Stimulated activated CD4-positive, alpha-beta T cell treated with anti-CD3 and anti-CD28 coated beads, TNF-alpha, amount 100 ng/mL, for 24 hours (primary cell): ENCODE measurements at places on chromosomes 3 and 15.
A peak's percentile ranks its signal among the peaks of the same experiment; 100 is the strongest.

DNA sequence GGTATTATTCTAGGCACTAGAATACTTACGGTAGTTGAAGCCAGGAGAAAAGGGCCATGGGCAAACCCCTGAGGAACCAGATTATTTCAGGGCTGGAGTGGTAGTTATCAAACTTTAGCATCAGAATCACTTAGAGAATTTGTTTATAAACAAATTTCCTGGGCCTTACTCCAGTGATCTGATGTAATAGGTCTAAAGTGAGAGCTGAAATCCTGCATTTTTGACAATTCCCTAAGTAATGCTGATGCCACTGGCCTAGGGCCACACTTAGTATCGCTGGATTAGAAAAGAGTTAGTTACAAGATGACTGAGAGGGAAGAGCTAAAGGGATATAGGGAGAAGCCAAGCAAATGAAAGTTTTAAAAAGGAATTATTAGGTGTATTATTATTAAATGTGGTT is 412.5 kb upstream of the THRB start:
- DNase-seq: no peak

- no peak for DNase-seq
Measured at GRCh38 chr3:141071681-141072260, 20.6 kb downstream of the SPSB4 start.

DNA sequence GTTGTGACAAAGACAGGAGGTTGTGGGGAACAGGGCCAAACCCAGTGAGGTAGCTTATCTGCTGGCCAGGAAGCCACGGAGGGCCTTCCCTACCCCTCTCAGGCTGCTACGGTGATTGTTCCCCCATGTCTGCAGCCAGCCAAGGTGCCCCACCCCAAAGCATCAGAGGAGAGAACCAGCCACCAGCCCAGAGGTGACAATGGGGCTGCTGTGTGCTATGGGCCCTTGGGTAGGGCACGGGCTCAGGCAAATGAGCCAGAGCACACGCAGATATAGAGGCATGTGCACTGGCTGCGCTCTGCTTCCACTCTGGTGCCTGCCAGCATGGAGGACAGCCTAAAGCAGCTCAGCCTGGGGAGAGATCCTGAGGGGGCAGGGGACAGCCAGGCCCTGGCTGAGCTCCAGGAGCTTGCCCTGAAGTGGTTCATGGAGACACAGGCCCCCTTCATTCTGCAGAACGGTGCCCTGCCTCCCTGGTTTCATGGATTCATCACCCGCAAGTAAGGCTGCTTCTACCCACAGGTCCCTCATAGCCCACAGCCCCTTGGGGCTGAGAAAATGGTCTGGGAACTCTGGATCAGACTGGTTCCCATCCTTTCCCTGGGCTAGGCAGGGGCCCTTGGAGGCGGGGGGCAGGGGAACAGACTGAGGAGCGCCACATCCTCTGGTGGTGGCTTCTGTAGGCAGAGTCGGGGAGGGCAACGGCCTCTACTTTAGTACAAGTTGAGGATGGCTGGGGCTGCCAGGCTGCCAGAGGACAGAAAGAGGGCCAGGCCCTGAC is at the start of gene SH2D7:
Gene SH2D7, plus strand, starts transcription at position 301 of the 781 bp plus-strand sequence. Its CDS starts 24 bp downstream, at position 325.
- no peak for DNase-seq

DNA sequence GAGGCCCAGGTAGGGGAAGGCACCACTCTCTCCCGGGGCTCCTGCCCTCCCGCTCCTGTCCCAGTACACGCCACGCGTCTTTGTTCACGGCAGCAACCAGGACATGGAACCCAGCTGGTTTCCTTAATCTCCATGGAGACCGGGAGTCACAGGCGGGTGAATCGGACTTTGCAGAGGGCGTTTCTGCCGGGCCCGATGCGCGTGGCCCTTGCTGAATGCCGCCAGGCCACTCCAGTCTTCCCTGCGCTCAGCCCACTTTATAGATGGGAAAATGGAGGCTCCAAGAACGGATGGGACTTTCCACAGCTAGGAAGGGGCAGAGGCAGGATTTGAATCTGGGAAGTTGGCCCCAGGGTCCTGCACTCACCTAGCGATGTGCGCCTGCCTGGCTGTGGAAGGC is 7.4 kb downstream of the PLXND1 start:
- no peak for DNase-seq

GRCh38 chr3:9994086-9994844 is 7.6 kb upstream of the EMC3 start:
- DNase-seq: no peak

DNA sequence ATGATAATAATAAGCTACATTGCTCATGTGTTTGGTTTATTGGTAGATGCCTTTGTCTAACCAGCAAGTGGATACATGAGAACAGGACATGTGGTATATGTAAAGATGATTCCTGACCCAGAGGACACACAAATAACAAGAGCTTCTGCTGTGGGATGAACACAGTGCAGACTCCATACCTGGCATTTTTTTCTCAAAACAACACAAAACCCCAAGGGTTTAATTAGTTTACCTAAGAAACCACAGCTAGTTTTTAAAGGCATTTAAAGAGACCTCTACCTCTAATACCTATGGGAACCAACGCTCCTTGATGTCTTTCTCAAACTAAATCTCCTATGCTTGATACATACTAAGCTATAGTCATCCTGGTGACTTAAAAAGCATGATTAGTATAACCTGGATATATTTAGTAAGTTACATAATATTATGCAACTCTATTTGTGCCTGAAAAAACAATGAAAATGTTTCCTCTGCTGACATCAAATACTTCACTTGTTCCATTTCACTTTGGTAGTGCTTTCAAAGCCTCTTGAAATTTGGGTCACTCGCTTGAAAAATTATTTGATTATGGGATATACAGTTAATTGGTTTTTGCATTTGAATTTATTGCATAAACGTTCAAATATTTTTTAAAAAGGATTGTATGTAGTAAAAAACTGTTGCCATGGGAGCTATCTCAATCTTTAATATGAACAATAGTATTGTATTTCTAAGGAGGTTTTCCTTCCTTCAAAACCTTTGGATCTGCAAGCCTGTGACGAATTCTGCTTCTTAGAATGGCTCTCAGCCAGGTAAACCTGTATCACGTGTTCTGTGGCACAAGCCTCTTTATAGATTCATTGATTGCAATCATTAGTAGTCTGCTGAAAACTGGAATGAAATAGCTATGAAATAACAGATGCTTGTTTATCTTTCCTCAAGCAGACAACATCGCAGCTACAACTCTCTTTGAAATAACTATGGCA is 233.0 kb upstream of the KCNMB2 start:
- DNase-seq: no peak

GRCh38 chr3:50287262-50287661 is 5.0 kb downstream of the IFRD2 start:
- no peak for DNase-seq

DNA sequence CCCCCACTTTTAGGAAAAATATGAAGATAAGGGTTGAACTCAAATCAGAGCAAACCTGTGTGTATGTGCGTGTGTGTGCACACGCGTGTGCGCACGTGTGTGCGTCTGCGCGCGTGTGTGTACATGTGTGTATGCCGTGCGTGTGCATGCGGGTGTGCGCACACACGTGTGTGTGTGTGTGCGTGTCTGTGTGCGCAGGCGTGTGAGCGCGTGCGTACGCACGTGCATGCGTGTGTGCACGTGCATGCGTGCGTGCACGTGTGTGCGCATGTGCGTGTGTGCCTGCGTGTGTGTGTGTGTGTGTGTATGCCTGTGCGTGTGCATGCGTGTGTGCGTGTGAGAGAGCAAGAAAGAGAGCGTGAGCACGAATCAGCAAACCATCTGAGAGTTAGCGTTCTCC is 20.7 kb downstream of the TNK2 start:
- DNase-seq: no peak

GRCh38 chr15:35306361-35306981 is 221.4 kb upstream of the NANOGP8 start:
- no peak for DNase-seq

DNA sequence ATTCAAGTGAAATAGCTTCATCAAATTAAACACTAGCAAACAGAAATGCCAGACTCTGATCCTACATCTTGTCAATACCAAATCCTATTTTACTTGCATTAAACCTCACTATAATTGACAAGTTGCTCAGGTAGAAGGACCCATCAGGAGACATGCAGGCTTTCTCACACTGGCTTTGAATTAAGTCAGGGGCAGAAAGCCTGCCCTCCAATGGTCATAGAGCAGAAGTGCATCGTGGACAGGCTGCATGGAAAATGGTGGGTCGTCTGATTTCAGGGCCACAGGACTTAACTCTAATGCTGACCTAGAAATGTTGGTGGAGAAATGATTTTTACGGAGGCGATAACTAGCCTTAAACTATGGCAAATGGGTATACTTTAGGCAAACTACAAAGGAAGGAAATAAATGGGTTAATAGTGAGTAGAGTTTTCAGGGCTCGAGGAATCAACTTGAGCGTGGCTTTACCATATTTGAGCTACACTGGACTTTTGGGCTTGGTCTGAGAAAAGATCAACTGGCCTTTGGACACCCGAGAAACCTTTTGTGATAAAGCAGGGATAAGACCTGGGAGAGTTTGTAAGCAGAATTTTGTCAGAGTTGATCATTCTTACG is 283.9 kb downstream of the GRM7 start:
- DNase-seq: no peak

DNA sequence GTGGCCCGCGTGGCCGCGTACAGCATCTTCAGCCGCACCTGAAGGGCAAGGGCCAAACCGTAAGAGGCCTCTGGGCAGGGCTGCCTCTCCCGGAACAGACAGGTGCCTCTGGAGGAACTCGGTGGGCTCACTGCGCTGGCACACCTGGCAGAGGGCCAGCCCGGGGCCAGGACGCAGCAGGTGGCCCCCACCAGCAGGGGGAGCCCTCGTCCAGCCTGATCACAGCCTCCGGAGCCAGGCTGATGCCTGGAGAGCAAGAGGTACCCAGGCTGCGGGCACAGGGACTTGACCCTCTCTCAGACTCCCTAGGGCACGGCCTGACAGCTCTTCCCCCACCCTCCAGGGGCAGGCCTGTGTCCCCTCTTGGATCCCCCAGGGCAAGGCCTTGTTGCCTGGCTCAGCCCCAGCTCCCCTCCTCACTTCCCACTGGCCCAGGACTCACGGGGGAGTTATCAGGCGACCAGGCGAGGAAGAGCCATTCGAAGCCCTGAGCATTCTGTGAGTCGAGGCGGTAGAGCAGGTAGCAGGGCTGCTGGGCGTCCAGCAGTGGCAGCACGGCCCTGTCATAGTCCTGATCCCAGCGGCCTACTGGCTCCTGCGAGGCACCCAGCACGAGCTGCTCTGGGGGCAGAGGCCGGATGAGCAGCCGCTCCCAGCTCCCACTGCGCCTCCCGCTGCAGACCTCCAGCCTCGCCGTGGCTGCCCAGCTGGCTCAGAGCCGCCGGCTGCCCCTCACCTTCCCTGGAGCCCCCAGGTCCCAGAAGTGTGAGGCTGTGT is 6.2 kb upstream of the TLR9 start:
- DNase-seq: peak; percentile 81

GRCh38 chr3:94092086-94092485 is 29.2 kb downstream of the NSUN3 start:
- DNase-seq: no peak

GRCh38 chr15:45391746-45392583 is 13.6 kb upstream of the GATM start:
- DNase-seq: no peak

- DNase-seq: no peak
Measured at GRCh38 chr15:65087873-65088642, 11.5 kb downstream of the KBTBD13 start.

- DNase-seq: no peak
Measured at GRCh38 chr15:83436513-83437158, 10.5 kb upstream of the SH3GL3 start.

DNA sequence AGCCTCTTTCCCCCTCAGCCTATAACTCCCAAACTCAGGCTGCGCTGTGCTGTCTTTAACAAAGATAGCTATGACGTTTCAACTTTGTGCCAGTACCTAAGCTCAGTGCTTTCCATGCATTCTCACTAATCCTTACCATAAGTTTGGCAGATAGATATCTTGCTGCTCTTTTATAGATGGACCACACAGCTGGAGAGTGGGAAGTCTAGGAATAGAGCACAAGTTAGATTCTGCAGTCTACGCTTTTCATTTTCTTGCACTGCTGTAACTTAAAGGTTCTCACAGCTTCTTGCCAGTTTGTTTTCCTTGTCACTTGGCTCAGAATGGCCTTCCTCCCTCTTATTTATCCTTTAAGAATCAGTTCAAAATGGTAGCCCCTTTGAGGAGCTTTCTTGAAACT is 468.8 kb downstream of the CNTN4 start:
- DNase-seq: no peak

DNA sequence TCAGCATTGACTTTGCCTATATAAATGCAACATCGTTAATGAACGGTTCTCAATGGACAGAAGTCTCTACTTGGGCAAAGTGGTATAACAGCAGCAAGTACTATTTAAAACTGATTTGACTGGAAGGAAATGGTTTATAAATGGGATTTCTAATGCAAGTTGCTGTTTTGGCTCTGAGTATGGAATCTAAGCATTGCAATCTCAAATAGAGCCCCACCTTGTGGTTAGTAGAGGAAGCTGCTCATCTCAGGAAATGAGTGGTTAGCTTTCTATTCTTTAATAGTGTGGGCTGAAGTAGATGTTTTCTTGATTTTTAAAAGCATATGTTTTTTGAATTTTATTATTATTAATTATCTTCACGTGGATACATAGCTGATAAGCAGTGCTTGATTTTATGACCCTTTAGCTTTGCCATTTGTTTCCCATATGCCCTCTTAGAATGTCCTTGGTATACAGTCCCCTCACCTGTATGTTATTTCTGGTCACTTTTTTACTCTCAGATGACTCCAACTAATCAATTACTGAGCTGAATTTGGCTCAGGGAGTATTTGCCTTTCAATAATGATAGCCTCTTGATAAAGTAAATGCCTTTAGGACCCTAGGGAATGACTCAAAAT is 67.1 kb downstream of the OXSM start:
- no peak for DNase-seq

DNA sequence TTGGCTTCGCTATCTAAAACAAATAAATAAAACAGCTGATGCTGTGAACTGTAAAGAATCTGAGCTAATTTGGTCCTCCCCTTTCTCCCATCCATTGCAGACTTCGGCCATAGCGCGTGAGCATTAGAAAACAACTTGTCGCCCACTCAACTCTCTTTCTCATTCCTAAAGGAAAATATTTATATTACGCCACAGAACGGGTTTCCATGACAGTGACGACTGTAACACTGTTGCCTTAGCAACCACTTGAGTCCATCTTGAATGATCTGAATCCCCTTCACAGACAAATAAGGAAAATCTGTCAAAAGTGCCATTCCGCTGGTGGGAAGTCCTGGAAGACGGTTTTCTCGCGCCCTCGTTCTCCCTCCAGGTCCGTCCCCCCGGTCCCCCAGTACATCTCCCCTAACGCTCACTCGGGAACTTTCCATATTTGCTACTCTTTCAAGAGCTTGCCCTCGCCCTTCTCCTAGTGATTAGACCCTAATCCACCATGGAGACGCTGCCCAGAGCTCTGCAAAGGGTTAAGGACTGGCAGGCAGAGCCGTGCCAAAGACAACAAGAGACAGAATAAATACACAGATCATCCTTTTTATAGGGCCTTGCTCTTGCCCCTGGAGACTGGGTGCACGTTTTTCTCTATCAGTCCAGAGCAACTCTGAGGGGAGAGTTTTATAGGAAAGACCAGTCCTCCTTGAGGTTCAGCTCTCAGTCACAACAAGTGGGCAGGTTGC is 50.5 kb downstream of the CRYGS start:
- no peak for DNase-seq

GRCh38 chr15:69652751-69653305 is 200.2 kb downstream of the RPLP1 start:
- no peak for DNase-seq
